Stimulated activated CD4-positive, alpha-beta T cell treated with anti-CD3 and anti-CD28 coated beads, Interleukin-15, amount 100 ng/mL, for 1 hour (primary cell): ENCODE measurements at places on chromosomes 13 and 19.

DNA sequence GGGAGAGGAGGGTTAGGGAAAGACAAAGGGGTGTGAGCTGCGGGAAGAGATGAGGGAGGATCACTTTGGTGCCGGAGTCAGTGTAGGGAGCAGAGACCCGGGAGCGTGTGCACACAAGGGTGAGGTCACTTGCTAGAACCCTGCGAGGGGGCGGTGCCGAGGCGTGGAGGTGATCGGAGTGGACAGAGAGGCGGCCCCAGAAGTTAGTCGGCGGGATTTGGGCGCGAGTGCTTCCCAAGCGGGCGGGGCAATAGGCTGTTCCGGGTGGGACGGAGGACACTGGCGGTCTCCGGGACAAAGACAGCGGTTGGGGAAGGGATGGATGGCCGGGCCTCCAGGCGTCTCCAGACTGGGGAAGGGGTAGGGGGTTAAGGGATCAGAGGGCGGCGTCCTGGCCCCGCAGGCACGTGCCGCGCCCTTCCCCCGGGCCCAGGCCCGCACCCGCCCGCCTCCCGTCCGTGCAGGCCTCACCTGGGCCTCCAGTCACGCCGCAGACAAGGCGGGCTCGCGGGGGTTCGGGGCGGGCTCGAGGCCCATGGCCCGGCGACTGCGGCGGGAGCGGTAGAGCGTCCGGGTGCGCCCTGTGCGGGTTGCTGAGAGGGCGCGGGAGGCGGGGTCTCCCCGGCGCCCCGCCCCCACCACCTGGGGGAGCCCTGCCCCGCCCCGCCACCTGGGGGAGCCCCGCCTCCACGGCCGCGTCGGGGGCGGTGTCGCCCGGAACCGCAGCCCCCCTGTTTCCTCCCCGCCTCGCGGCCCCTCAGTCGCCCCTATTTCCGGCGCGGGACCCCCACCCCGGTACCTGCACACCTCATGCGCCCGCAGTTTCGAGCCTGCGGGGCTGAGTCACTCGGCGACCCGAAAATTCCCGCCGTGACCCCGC is at the start of gene LPAR2:
TSS of gene LPAR2 (minus strand) at position 600 of the 880 bp plus-strand sequence. CDS start 945 bp downstream, outside the sequence.
- peak; percentile 73 for DNase-seq

GRCh38 chr19:14416817-14417231 is 2.3 kb downstream of the DDX39A start:
- no peak for DNase-seq

- no peak for DNase-seq
Observed at GRCh38 chr13:72284791-72285190, 417.8 kb upstream of the DACH1 start.

DNA sequence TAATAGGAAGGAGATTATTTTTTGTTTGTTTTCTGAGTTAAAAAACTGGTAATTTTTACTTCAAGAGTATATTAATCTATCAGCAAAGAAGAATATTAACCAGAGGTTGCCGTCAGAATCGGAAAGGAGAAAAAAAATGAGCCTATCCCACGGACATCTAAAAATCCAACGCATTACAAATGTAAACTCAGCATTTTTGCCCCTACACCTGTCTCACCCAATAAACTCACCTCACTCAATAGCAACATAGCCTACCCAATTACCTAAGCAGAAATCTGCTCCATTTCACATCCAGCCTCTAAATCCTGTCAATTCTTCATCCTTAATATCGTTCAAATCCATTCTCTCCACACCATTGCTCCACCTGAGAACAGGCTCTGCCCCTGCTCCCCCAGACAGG is 10.4 kb upstream of the DIAPH3 start:
- no peak for DNase-seq

- no peak for DNase-seq
Observed at GRCh38 chr19:55778331-55778730, 9.4 kb downstream of the RFPL4AL1 start.

- DNase-seq = no peak
Observed at GRCh38 chr13:104565888-104566287, 1499.7 kb upstream of the SLC10A2 start.

DNA sequence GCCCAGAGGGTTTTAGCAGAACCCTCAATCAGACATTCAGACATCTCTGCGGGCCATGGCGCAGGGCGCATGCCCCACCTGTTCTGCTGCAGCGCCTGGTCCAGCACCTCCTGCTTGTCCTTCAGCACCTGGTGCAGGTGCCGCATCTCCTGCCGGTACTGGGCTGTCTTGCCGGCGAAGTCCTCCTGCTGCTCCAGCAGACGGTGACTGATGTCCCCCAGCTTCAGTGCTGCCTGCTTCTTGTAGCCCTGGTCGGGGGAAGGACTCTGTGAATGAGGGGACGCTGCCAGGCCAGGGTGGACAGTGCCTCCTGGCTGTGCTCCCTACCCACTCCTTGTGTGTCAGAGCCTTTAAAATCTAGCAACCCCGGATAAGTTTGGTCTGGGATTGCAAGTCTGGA is 12.2 kb upstream of the SLC7A9 start:
- DNase-seq = no peak

DNA sequence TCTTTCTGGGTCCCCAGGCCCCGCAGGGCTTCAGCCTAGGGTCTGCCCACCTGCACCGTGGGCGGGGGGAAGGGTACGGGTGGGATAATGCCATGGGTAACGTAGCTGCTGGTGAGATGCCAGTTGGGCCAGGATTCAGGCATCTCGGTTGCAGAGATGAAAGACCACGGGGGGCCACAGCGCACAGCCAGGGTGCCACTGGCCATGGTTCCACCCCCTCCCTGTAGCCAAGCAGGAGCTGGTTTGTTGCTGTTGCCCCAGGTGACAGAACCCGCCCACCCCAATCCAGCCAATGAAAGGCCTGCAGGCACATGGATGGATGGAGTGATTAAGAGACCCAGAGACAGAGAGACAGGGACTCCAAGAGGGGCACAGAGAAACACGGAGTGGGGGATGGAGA is 1.0 kb upstream of the CGB7 start:
- no peak for DNase-seq

GRCh38 chr19:47405854-47406417 is 13.4 kb downstream of the MEIS3 start:
- no peak for DNase-seq

DNA sequence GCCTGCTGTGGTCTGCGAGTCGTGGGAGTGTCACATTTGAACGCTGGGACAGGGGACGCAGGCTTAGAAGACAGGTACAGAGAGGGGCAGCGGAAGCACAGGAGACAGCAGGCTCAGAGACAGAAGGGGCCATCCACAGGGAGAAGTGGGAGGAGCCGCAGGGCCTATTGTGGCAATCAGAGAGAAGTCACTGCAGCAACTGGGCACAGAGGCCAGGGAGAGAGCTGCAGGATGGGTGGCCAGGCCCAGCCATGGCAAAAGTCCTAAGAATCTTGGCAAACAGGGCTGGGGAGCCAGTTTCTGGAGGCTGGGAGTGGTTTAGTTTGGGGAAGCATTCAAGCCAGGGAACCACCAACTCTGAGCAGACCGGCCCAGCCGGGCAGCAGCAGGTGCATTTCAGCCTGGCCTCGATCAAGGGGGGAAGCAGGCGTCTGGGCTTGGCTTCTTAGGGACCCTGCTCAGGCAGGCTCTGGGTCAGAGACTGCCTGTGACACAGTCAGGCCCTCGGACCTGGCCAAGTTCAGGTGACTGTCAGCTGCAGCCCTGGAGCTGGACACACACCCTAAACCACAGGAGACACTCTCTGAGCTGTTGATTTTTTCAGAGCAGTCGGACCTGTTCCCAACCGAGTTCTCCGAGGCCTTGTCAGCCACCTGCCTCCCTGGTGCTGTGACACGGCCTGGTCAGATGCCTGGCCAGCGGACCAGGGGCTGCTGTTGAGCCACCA is 11.8 kb downstream of the SH3GL1 start:
- DNase-seq = no peak

- DNase-seq = no peak
Observed at GRCh38 chr13:89932902-89933301, 1414.6 kb upstream of the MIR17HG start.

GRCh38 chr19:15213715-15214381 is 13.1 kb upstream of the NOTCH3 start:
- DNase-seq = no peak

- no peak for DNase-seq
Observed at GRCh38 chr19:15866636-15867035, 31.2 kb downstream of the CYP4F2 start.

DNA sequence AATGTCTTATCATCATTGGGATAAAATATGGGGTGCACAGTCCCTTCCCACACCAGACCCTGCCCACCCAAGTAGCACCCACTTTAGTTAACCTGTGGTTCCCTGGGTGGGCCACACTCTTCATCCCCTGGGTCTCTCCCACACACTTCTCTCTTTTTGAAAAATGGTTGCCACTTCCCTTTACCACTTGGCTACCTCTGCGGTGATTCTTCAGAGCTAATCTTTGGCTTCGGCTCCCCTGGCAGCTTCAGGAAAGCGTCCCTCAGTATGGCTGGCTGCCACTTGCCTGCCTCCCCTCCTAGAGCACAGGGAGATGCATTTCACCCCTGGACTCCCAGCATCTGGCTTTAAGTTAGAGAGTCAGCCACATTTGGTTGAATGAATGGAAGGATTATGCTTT is 18.2 kb downstream of the CCNA1 start:
- no peak for DNase-seq

GRCh38 chr19:19105365-19106055 is 32.8 kb downstream of the TMEM161A start:
- no peak for DNase-seq

- no peak for DNase-seq
Observed at GRCh38 chr13:79647533-79647932, 166.6 kb downstream of the NDFIP2 start.

GRCh38 chr13:97387890-97388289 is 46.1 kb upstream of the RAP2A start:
- no peak for DNase-seq

DNA sequence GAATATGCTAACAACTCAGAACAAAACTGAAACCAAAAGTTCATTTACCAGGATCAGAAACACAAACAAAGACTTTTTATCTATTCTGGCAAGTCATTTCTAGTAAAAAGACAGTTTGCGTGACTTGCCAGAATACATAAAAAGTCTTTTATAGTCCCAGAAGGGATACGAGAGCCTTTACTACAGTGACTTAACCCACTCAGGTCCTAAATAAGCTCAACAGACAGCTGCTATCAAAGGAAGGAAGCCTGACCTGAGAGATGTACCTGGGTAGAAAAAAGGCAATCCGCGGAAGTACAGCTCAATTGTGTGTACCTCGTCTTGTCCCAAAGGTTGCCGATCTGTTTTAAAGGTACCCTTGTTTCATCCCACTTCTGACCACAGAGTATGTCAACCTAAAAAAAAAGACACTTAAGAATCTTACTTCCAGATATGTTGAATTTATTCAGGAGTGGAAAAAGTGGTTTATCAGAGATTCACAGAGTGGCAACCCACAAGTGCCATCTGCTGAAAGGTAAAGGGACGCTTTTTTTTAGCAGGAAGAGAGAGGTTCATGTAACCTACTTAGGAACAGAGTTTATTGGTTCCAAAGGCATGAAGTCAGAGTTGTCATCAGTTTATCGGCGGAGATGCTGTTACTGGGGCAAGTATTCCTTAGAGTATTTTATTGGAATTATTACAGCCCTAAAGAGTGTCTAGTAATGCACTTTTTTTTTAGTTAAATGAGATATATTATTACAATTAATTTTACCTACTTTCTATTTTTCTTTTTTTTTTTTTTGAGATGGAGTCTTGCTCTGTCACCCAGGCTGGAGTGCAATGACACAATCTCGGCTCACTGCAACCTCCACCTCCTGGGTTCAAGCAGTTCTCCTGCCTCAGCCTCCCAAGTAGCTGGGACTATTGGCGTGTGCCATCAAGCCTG is 69.7 kb upstream of the C1QTNF9B start:
- DNase-seq = no peak

GRCh38 chr19:51327066-51328001 is 14.6 kb downstream of the VSIG10L start:
- peak; percentile 41 for DNase-seq

GRCh38 chr19:38130399-38130798 is 93.6 kb downstream of the DPF1 start:
- DNase-seq = no peak

DNA sequence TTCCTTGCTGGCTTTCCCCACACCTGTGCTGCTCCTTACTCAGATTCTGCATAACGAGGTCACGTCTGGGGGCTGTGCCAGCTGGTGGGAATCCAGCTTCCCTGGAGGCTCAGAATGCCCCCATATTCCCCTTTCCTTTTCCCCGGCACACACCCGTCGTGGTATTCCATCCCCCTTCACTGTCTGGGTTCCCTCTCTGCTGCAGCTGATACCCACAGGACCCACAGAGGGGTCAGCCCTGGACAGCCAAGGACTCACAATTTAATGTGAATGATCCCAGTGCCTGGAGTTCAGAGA is 4.2 kb upstream of the MYH14 start:
- DNase-seq = no peak

DNA sequence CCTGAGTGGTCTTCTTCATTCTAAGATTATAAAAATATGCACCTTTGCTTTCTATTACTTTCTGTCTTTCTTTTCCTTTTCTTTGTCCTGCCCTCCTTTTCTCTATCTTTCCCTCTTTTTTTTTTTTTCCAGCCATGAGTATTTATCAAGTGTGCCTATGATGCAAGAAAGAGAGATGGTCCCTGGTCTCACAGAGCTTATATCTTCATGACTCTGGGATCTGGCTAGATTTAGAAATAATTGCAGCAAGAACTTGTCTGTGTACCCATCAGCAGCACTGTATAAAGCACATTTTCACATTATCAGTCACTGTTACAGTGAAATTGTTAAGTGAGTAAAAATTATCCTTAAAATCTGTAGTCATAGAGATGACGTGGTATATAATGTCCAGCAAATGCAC is 31.6 kb upstream of the GAS6 start:
- DNase-seq = no peak

DNA sequence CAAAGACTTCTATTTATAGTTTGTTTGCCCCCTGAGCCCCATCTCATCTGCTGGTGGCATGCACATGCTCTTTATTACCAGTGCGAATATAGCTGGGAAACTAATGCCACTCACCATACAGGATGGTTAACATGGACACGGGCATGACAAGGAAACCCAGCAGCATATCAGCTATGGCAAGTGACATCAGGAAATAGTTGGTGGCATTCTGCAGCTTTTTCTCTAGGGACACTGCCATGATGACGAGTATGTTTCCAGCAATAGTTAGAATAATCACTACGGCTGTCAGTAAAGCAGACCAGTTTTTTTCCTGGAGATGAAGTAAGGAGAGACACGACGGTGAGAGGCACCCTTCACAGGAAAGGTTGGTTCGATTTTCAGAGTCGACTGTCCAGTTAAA is 1.5 kb downstream of the HTR2A start:
- DNase-seq = no peak

DNA sequence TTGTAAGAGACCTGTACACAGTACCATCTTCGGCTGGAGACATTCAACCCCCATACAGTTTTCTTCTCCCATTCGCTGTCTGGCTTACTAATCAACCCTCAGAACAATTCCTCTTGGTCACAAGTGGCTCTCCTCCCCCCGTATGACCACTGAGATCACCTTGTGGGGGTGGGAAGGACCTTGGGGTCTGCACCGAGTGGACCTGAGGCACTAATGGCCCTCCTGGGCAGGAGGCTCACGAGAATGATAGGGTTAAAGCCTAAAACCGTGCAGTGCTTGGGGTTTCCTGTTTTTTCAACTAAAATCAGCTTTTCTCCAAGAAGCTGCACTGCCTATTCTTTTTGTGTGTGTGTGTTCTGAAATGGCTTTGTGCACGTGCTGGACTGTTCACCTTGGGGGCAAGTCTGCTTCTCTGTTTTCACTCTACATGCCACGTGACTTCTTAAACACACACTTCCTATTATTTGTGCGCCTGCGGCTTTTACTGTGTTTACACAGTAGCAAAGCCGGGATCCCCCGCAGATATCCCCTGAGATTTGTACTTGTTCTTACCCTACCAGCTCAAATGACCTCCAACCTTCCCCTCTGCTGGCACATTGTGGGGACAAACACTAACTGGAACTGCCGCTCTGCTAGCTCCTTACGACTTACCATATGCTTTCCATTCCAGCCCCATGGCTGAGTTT is 12.3 kb downstream of the RBM26 start:
- DNase-seq = no peak
